ENCODE measurements at places on chromosomes 12 and 14.

GRCh38 chr12:29389295-29389919, 8.4 kb upstream of the ERGIC2 start:
- no peak for DNase-seq

DNA sequence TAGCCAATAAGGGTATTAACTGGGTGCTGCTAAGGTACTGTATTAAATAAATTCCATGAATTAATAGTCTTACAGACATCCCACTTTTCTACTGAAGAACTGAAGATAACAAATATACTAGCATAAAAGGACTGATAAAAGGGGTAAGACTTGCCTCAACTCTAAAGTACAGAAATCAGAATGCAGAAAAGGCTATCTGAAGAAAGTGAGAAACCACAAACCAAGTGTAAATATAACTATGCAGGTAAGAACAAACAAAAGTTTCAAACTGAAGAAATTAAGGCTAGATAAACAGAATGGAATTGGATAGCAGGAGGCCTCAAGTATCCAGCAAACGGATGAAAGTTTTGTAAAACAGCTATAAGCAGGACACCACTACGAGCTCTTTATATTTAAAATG, 29.5 kb downstream of the YAF2 start:
- DNase-seq: no peak

GRCh38 chr14:56274556-56274955, 156.3 kb downstream of the PELI2 start:
- DNase-seq: no peak

DNA sequence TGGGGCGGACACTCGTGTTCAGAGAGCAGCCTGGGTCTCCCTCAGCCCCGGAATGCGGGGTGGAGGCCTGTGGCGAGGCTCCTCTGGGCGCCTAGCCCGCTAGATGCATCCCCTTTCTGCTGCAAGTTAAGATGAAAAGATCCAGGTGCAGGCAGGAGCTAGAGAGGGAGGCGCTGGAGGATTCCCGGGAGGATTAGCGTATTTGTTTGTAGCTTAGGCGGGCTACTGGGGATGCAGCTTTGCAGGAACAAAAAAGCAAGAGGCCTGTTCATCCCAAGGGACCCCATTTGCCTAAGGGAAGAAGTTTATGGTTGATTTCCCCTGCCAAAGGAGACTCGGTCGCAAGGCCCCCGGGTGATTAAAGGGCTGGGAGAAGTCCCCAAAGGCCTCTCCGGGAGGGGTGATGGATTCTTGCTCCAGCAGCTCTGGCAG, 824 bp downstream of the CCDC177 start:
- DNase-seq: no peak

DNA sequence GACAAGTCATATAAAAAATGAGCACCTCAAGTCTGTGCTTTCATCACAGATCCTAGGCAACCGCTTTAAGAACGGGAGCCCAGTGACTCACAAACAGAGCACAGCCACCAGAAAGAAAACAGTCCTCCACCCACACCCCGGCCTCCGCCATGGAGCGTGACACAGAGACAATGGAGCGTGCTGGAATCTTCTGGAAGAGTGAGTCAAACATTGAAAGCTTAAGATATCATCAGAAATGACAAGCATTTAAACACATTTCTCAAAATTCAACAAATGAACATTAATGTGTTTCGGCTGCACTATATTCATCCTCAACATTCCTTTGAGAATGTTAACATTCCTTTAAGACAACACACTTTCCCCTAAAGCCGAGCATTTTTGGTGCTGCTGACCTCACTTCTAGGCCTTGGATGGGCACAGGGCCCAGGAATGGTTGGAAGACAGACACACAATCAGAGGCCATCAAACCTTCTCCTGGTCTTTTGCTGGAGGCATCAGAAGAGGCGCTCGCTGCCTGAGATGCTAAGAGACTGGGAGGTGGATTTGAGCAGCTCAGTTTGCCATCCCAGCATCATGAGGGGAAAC, 23.6 kb upstream of the TMEM132D start:
- DNase-seq: no peak

DNA sequence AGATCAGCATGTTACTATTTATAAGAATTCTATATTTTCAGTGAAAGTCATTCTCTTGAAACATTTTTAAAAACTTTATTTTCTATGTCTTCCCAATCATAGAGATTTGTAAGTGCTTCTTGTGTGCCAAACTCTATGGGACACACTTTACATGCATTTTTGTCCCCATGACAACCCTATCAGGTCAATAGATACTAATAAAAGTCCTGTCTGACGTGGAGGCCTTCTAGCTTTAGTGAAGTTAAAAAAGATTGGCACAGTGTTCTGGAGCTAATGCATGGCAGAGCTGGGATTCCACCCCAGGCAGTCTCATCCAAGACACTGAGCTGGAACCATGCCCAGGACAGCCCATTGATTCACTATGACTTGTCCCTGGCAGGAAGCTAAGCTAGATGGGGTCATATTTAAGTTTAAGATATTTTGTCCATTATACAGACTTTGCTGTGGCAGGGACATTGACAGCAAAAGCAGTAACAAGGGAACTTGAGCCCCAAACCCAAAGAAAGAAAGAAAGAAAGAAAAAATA, 28.1 kb downstream of the TTC6 start:
- DNase-seq: no peak

- no peak for DNase-seq
These were observed 391.4 kb downstream of the FUT8 start for GRCh38 chr14:65803885-65804284.

DNA sequence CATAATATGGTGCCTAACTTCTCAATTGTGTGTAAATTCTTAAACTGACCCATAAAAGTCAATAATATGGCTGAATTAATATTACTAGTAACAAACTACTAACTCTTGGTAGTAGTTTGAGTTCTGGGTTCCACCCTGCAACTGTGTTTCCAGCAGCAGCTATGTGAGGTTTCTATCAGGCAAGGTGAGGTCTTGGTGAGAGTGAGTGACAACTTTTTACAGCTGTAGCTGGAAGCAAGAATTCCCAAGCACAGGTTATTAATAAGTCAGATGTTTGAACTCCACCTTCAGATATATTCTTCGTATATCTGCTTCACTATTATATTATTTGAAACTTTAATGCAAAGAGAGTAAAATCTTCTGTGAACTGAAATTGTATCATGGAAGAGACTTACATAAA, 43.8 kb downstream of the MAP4K5 start:
- no peak for DNase-seq

- DNase-seq: no peak
These were observed 6.3 kb upstream of the ITGB7 start for GRCh38 chr12:53213348-53213747.

DNA sequence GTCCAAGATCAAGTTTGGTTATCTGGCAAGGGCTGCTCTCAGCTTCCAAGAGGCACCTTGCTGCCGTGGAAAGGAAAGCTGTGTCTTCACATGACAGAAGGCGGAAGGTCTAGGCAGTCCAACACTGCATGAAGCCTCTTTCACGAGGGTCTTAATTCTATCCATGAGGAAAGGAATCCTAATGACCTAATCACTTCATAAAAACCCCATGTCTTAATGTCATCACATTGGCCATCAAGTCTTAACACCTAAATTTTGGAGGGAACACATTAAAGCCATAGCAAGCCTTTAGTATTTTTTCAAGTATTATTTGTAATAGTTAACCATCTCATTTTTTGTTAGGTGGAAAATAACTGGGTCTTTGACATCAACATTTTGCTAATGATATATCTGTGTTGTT, 858.3 kb downstream of the FLRT2 start:
- DNase-seq: no peak

- no peak for DNase-seq
These were observed at the start of gene SPX for GRCh38 chr12:21526053-21526452. TSS of gene SPX (plus strand) at chr12:21526296. CDS start at chr12:21526473, 177 bp downstream.

DNA sequence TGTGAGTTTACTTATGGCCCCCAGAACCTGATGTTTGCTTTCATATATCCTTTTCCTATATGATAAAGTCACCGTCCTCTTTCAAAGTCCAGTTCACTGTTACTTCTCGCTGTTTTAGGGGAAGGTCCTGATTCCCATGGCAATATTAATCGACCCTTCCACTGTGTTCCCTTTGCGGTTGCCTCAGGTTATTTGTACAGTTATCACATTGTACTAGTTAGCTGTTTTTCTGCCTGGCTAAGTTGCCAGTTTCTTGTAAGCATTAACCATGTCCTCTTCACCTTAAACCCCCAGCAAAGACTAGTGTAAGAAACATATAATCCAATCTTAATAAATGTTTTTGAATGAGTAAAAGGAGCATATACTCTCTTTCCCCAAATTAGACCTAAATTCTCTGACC, 115.0 kb upstream of the PPFIA2 start:
- no peak for DNase-seq

DNA sequence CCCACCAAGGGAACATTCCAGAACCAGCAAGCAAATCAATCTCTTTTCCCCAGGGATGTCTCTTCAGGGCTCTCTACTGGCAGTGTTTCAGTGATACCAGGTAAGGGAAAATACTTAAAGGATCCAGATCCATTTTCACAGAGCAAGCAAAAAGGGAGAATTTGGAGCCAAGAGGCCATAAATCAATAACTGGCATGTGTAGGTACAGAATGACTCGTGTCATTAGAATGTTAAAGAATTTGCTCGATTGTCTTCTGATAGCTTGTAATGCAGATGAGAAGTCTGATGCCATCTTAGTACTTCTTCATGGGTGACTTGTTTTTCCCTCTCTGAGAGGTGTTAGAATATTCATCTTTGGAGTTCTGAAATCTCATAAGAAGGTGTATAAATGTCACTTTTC, 242.9 kb downstream of the KTN1 start:
- no peak for DNase-seq

GRCh38 chr14:95190857-95191256, 33.5 kb upstream of the DICER1 start:
- no peak for DNase-seq

GRCh38 chr12:27707216-27707615, 3.4 kb upstream of the MRPS35 start:
- DNase-seq: no peak

Data from renal cortex interstitium (tissue), 15 donors.